ENCODE measurements at places on chromosomes 6 and 20.
A peak's percentile ranks its signal among the peaks of the same experiment; 100 is the strongest.

GRCh38 chr6:128597004-128597403 lies 76.6 kb upstream of the PTPRK start:
- no peak for DNase-seq

DNA sequence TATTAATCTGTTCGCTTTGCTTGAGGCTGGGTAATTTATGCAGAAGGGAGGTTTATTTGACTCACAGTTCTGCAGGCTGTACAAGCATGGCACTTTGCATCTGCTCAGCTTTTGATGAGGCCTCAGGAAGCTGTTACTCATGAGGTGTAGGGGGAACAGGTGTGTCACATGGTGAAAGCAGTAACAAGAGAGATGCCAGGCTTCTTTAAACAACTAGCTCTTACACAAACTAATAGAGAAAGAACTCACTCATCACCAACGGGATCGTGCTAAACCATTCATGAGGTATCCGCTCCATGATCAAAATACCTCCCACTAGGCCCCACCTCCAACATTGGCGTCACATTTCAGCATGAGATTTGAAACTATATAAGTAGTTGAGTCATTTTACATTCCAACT lies 34.4 kb upstream of the GCLC start:
- no peak for DNase-seq

GRCh38 chr6:37538107-37538506 lies 38.4 kb upstream of the CCDC167 start:
- DNase-seq = no peak

- DNase-seq = no peak
These were observed 265.0 kb upstream of the EPHA7 start for GRCh38 chr6:93684339-93684738.

- DNase-seq = no peak
These were observed 47.9 kb downstream of the KHDC1L start for GRCh38 chr6:73177221-73177944.

GRCh38 chr6:135173242-135173988 lies 7.7 kb upstream of the MYB start:
- no peak for DNase-seq

- peak; percentile 55 for DNase-seq
These were observed 257.5 kb downstream of the ARID1B start for GRCh38 chr6:157034436-157035230.

DNA sequence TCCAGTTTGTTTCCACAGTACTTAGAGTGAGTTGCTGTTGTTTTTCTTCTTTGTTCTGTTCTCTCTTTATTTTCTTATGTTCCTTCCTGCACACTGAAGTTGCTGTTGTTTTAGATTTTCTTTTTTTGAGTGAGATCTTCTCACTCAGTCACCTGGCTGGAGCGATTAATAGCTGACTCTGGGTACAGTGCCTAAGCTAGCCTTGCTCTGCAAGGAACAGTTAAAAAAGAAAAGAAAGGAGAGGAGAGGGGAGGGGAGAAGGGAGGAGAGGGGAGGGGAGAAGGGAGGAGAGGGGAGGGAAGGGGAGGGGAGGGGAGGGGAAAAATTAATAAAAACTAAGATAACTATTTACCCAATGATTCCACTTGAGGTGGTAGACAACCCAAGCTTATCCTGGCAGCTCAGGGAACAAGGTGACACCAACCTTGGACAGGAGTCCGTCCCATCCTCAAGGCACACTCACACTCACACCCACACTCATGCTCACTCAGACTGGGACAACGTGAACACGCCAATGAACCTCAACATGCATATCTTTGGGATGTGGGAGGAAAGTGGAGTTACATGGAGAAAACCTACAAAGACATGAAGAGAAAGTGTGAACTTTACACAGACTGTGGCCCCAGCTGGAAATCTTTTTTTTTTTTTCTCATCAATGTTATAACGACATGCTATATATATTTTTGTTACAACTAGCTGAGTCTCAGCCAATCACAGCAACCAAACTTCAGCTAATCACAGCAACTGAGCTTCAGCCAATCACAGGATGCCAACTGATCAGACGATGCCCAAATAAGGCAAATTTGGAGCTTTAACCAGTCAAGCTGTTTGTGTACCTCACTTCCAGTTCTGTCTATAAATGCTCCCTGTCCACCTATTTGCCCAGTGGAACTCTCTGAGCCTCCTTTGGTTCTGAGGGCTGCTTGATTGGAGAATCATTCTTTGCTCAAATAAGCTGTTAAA lies 124.1 kb downstream of the SGK1 start:
- no peak for DNase-seq

- no peak for DNase-seq
These were observed 6.1 kb downstream of the IRF4 start for GRCh38 chr6:397604-398003.

DNA sequence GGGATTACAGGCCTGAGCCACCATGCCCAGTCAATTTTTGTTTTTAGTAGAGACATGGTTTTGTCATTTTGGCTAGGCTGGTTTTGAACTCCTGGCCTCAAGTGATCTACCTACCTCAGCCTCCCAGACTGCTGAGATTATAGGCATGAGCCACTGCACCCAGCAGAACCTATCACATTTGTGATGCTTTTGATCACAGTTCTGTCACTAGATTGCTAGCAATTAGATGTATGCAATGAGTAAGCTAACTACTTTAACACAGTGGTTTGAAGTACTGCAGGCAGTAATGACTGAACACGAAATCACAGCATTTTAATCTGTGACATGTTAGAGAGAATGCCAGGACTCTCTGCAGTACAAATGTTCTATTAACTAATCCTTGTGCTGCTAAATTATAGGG lies 19.6 kb upstream of the SAMHD1 start:
- no peak for DNase-seq

GRCh38 chr6:93177438-93177837 lies 241.9 kb downstream of the EPHA7 start:
- DNase-seq = no peak

- DNase-seq = no peak
These were observed 16.7 kb downstream of the CBFA2T2 start for GRCh38 chr20:33506576-33506975.

DNA sequence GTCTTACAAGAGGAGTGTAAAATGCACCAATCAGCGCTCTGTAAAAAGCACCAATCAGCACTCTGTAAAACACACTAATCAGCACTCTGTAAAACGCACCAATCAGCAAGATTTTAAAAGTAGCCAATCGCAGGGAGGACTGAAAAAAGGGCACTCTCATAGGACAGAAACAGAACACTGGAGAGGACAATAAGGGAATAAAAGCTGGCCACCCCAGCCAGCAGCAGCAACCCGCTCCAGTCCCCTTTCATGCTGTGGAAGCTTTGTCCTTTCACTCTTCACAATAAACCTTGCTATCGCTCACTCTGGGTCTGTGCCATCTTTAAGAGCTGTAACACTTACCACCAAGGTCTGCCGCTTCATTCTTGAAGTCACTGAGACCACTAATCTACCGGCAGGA lies 1.7 kb upstream of the AIG1 start:
- DNase-seq = no peak

DNA sequence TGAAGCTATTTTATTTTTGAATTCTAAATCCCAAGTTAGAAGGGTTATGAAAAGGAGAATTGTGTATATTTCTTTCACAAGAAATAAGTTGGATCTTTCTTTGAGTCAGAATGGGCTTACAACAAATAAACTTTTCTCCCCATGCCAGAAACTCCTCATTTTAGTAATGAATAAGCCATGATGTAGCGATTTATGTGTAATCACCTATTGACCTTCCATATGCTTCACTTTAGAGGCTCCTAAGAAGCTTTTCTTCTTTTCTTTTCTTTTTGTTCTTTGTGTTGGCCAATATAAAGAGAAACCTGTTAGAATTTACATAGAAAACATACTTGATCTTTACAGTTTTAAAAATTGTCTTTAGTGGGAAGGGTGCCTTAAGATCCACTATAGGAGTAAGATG lies 370.2 kb downstream of the UTRN start:
- no peak for DNase-seq

GRCh38 chr20:63697357-63697867 lies 960 bp downstream of the TNFRSF6B start:
- no peak for DNase-seq

GRCh38 chr6:28258877-28259777 lies at the start of gene NKAPL:
Gene NKAPL (plus strand): TSS chr6:28259297. CDS start chr6:28259372, 75 bp downstream.
- no peak for DNase-seq

DNA sequence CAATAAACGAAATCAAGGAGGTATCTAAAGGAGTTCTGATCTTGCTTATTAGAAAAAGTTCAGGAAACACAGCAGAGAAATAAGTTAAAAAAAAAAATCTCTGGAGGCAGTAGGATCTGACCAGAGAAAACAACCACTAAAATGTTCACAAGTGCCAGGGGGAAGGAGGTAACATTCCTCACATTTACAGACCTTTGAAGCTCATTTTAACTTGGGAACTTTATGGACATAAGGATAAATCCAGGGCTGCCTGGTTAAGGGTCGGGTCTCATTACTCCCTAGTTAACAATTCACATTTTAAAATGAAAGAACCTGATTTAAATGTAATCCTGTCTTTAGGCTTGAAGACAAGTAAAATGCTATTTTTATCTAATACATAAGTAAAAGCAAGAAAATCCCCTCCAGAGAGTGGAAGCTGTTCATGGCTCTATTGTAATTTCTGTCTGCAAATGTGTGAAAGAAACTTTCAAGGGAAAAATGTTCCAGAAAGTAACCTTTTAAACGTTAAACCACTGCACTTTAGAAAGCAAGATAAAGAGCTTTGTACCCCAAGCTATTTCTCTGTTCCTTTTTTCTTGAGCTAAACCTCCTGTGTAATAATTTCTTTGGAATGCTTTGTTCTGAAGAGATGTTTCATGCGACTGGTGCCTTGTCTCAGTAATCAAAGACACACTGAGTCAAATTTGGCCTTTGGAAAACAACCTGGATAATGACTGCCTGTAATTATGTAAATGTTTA lies 38.2 kb downstream of the MYLIP start:
- no peak for DNase-seq

DNA sequence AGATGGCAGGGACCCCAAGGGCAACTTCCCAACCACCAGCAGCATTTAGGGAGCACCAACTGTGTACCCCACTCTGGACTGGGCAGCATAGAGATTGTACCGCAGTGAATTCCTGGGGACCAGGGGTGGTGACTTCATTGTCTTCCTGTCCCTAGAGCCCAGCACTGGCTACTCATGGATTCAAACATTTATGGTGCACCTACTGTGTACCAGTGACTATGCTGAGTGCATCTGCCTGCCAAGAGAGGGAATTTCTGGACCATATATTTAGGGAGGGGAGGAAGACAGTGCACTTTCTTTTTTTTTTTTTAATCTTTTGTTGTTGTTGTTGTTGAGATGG lies 55.3 kb downstream of the UBE2V1 start:
- DNase-seq = no peak
